Airway epithelial cell (primary cell): ENCODE measurements at places on chromosomes 2 and 18. TPM values are rescaled to one million over a fixed set of nuclear protein-coding genes. Genes with fewer than 3 reads are reported as not detected.

Gene FBXO41
- total RNA-seq: 3.6 and 4.7 TPM in 2 replicates

Gene BBS5
- 3.5 and 4.3 TPM in 2 replicates for total RNA-seq

Gene ACKR3
- total RNA-seq: 23.9 and 32.2 TPM in 2 replicates

Gene COL3A1
- total RNA-seq: 16.9 and 18.9 TPM in 2 replicates

Gene OBSL1
- 35.3 and 35.9 TPM in 2 replicates for total RNA-seq

Gene MATN3
- 0.70 and 1.2 TPM in 2 replicates for total RNA-seq

Gene DLX1
- total RNA-seq: not detected in 2 replicates

Gene CHST10
- total RNA-seq: 3.7 and 4.6 TPM in 2 replicates

Gene PFN4
- not detected in 2 replicates for total RNA-seq

Gene C2orf80
- total RNA-seq: not detected in 2 replicates

Gene SNED1
- 0.05 and 0.14 TPM in 2 replicates for total RNA-seq

Gene BOLL
- not detected in 2 replicates for total RNA-seq

Gene PSD4
- 43.0 and 48.2 TPM in 2 replicates for total RNA-seq

Gene TEKT4
- not detected in 2 replicates for total RNA-seq

Gene FBLN7
- total RNA-seq: 0.14 TPM in 1 of 2 replicates, not detected in the other

Gene RAMP1
- 3.3 and 4.4 TPM in 2 replicates for total RNA-seq

Gene SP9
- total RNA-seq: not detected in 2 replicates

Gene TMEM37
- not detected in 2 replicates for total RNA-seq

Gene LRRC30
- not detected in 2 replicates for total RNA-seq

Gene ZFAND2B
- 23.5 and 31.5 TPM in 2 replicates for total RNA-seq

Gene SERPINB2
- 205 and 218 TPM in 2 replicates for total RNA-seq

Gene OST4
- 257 and 386 TPM in 2 replicates for total RNA-seq

Gene EPAS1
- 137 and 155 TPM in 2 replicates for total RNA-seq

Gene XIRP2
- total RNA-seq: not detected in 2 replicates

Gene DIPK1C
- total RNA-seq: not detected in 2 replicates

Gene SLC9A4
- total RNA-seq: not detected in 2 replicates

Gene ANO7
- 0.79 and 1.1 TPM in 2 replicates for total RNA-seq

Gene ALMS1
- 6.7 and 7.7 TPM in 2 replicates for total RNA-seq

Gene KCNS3
- total RNA-seq: 13.7 and 16.9 TPM in 2 replicates
